ENCODE measurements at places on chromosomes 2 and 18.

DNA sequence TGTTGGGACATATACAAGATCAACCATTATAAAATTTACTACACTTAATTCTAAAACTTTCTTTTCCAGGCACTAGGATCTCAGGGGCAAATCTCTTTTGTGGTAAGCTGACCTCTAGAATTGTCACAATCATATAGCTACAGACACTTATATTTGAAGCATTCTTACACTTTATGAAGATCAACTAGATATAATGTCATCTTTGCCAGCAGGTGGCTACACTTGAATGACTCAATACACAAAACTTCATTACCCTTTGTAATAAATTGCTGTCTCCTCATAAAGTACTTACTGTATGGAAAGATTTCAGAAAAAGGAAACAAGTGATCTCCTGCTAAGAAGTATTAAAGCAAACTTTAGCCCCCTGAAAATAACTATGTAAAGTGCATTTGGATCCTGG lies 77.8 kb downstream of the RDH14 start:
- DNase-seq: no peak

DNA sequence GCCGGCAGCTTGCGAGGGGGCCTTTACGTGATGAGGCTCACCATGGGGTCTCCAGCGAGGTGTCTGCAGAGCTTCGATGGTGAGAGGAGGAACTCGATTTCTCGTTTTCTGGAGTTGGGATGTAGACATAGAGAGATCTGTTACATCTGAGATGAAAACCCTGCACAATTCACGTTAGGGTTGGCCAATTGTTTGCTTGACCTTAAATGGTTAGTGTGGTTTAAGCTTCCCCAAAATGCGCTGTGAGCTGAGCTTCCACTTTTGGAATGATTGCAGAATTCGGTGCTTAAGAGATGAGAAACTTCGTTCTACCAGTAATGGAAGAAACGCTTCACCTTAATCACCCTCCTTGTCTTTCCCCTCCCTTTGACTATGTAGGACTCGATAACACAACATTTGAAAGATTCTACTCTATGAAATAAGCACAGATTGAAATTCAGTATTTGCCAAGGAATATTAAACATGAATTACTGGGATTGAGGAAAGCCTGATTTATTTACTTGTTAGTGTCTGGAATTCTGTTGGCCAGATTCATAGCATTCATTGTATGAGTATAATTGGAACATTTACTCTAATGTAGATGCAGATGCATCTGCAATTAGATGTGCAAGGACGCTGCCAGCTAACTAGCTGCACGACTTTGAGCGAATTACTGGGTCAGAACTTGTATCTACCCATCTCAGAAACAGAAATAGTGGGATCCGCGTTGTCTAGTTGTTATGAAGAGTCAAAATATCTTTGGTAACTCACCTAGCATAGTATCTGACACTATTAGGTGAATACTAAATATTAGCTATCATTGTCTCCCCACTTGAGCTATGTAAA lies 1.6 kb upstream of the KLF7 start:
- DNase-seq: no peak

DNA sequence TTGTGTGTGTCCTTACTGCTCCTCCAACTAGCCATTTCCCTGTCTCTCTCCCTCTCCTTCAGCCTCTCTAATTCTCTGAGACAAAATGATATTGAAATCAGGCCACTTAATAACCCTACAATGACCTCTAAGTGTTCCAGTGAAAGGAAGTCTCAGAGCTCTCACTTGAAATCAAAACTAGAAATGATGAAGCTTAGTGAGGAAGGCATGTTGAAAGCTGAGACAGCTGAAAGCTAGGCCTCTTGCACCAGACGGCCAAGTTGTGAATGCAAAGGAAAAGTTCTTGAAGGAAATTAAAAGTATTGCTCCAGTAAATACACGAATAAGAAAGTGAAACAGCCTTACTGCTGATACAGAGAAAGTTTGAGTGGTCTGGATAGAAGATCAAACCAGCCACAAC lies 72.9 kb downstream of the PRKCE start:
- DNase-seq: no peak

GRCh38 chr2:138373993-138374408 lies 127.6 kb upstream of the SPOPL start:
- peak; percentile 46 for DNase-seq

DNA sequence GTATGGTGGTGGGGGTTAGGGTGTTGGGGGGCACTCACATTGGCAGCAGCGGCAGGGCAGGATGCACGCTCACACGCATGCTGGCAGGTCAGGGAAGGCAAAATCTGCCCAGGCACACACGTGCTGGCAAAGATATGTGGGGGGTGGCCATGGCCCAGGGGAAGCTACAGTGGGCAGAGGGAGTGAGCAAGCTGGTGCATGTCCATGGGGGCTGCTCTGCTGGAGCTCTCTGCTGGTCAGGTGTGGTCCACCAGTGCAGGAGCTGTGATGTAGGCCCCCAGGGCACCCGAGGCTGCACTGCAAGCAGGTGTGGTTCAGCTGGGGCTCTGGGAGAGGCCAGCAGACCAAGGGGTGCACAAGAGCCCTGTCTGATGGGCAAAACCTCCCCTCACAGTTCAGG lies 491.5 kb upstream of the TNP1 start:
- DNase-seq: no peak

GRCh38 chr2:15242936-15243461 lies 318.1 kb downstream of the NBAS start:
- DNase-seq: no peak

- no peak for DNase-seq
Observed at GRCh38 chr18:67938660-67939059, 422.1 kb upstream of the DSEL start.

- DNase-seq: no peak
Observed at GRCh38 chr2:134244086-134244485, 9.8 kb upstream of the MGAT5 start.

DNA sequence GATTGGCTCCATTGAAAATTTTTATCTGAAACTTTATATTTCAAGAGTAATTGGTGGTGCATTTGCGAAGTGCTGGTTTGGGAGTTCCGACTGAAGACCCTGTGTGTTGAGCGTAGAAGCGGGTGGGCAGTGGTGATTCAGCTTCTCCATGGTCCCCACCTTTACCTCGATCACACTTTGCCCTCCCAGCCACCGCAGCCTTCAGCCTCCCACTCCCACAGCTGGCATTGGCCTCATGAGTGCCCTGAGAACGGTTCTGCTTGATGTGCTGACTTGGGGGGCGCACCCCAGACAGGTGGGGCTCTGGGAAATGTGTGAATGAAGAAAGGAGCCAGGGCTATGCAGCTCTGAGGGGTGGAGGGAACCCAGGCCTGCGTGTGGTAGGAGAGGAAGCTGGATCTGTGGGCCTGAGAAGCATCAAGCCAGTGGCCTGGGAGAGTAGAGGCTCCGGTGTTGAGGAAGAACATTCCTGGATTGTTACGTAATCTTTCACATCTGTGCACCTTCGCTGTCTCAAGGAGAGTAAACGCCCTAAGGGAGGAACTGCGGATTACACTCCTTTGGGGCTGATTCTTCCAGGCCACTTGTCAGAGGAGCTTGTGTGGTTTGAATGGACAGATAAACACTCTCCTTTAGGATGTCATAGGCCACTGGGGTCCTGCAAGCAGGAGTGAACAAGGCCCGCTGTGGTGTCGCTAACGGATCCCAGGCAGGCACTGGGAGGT lies 83.8 kb downstream of the NPAS2 start:
- DNase-seq: no peak

GRCh38 chr2:96414161-96414710 lies 78.7 kb downstream of the NCAPH start:
- DNase-seq: no peak

DNA sequence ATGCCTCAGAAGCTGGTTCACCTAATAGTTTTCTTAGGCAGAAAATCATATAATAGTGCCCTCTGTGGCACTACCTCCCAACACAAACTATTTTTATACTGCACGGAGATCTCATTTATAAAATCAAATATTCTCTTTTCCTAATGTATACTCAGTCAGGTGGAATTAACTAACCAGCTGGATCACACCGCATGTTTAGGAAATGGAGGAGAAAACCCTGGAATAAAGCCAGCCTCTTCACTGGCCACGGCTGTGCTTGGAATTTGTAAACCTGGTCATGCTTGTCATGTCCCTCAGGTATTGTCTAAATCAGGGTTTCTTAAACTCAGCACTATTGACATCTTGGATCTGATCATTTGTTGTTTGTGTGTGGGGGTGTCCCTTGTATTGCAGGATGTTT lies 85.6 kb downstream of the DOCK10 start:
- DNase-seq: no peak

- peak; percentile 44 for DNase-seq
Observed at GRCh38 chr2:120174963-120175581, 48.1 kb downstream of the TMEM185B start.

DNA sequence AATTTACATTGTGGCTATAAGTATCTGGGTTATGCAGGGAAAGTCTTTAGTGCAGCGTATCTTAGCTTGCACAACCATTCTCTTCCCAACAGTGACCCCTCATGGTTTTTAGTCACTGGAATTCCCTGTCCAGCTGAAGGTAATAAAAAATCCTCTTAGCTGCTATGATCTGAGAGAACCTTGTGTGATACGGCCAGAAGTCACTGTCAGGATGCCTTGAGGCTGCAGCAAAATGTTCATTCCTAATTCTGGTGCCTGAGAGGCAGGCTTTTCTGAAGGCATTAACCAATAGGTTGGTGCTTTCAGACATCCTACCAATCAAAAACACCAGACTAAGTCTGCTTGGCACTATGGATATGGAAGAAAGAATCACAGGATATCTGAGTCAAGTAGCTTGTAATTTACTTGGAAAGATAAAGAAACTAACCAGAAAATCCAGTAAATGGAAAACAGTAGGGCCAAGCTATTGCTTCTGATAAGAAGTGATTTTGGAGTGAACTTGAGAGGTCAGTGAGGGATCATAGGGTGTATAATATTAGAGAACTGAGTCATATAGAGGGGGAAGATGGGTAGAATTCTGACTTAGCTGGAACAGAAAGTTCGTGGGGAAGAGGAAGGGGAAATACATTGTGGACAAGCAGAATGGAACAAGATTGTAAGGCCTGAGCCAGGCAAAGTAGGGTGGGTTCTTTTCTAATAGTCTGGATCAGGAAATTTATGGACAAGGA lies 89.0 kb upstream of the SLC14A2 start:
- DNase-seq: peak; percentile 20

DNA sequence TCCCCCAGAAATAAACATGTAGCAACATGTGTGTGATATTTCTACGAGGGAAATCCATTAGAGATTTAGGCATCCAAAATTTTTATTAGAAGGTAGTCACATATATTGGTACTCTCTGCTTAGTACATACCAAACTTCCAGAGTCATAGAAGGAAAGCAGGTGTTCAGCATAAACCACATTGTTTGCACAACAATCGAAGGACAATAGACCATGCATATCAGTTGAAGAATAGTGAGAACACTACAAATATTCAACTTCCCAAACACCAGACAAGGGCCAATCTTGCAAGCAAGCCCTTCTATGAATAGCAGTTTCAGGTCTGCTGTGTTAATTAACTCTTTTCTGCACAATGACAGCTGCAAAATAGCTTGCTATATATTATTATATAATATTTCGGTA lies 702.2 kb downstream of the ERBB4 start:
- peak; percentile 60 for DNase-seq

- no peak for DNase-seq
Observed at GRCh38 chr18:25112821-25113434, 239.0 kb downstream of the ZNF521 start.

- DNase-seq: no peak
Observed at GRCh38 chr18:75467851-75468250, 40.3 kb upstream of the SMIM21 start.

GRCh38 chr18:40769786-40770185 lies 1185.2 kb upstream of the PIK3C3 start:
- no peak for DNase-seq
